ENCODE measurements at places on chromosomes 16 and 17.

GRCh38 chr16:73290258-73290657 is 242.3 kb upstream of the ZFHX3 start:
- DNase-seq = no peak

DNA sequence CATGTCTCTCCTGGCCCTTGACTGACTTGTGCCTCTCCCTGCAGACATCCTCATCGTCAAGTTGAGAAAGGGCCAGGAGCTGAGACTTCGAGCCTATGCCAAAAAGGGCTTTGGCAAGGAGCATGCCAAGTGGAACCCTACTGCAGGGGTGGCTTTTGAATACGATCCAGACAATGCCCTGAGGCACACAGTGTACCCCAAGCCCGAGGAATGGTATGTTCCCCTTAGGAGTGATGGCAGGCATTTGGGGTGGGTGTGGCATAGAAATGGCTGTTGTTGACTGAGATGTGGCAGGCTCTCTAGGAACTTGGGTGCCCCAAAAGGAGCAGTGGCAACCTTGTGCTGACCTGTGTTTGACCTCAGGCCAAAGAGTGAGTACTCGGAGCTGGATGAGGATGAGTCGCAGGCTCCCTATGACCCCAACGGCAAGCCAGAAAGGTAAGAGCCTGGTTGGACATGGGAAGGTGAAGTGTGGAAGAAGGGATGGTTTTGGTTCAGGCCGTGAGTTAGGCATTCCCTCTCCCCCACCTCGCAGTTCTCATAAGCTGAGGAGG is 7.5 kb downstream of the POLR2C start:
- DNase-seq = no peak

DNA sequence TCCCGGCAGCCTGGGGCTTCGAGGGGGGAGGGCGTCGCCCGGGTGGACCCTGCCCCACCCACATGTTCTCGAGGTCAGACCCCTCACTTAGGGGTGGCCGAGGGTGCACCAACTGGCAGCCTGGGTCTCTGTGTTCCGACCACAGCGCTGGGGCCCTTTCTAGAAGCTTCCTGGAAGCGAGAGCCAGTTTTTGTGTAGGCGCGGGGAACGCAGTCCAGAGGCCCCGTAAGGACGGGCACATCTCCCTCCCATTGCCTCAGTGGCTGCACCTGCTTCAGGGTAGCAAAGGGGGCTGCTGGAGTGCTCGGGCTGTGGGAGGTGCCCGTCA is 148.3 kb downstream of the BANP start:
- DNase-seq = no peak

- DNase-seq = peak; percentile 83
Measured at GRCh38 chr17:7835814-7836595, 2.0 kb downstream of the KDM6B start.

GRCh38 chr17:7370853-7371252 is 10.0 kb upstream of the TNK1 start:
- no peak for DNase-seq

- no peak for DNase-seq
Measured at GRCh38 chr17:57035971-57036481, 49.0 kb upstream of the AKAP1 start.

- DNase-seq = peak; percentile 34
Measured at GRCh38 chr16:3637371-3637923, 17.0 kb upstream of the DNASE1 start.

GRCh38 chr17:31492880-31493655 is 101.6 kb downstream of the RAB11FIP4 start:
- DNase-seq = no peak

DNA sequence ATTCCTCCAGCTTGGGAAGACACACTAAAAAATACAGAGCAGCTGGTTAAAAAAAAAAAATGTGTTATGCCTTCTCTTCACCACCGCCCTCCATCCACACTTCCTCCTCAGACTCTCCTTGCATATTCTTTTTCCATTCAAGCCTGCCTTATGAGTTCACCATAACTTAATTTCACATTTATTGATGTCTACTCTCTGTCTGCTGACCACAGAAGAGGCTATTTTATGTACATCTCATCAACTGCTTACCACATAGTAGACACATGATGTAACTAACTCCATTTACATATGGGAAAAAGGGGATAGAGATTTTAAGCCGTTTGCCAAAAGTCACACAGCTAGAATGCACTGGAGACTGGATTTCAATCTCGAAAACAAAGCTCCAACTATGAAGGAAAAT is 409.8 kb downstream of the CDH11 start:
- no peak for DNase-seq

- no peak for DNase-seq
Measured at GRCh38 chr16:31712064-31712540, 161.5 kb upstream of the ZNF267 start.

DNA sequence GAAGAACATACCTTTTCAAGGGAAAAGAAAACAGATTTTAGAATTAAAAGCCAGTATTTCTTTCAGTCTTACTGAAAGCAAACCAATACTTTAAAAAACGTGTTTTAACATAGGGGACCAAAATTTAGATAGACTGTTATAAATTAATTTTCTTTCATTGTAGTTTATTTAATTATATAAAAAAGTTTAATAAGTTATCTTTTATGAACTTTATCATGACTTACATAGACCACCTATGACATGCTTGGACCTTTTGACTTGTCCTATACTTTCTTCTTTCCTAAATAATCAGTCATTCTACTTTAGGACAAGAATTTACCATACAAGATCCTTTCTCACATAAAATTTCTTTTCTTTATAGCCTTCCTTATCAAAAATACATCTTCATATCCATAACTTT is 102.0 kb upstream of the HAS3 start:
- peak; percentile 38 for DNase-seq

- no peak for DNase-seq
Measured at GRCh38 chr17:81002013-81002384, 10.4 kb downstream of the CHMP6 start.

Data from M059J (cell line).